Bladder microvascular endothelial cell (primary cell): ENCODE measurements at places on chromosomes 3 and 15. TPM values are rescaled to one million over a fixed set of nuclear protein-coding genes. Genes with fewer than 3 reads are reported as not detected.

Gene EAF2
- total RNA-seq, result 1.1 and 1.5 TPM in 2 replicates

Gene GOLGA6A
- not detected in 2 replicates for total RNA-seq

Gene ILDR1
- not detected in 2 replicates for total RNA-seq

Gene TMEM40
- total RNA-seq, result under 0.01 TPM in 1 of 2 replicates, not detected in the other

Gene PRICKLE2
- 1.3 and 2.2 TPM in 2 replicates for total RNA-seq

Gene MAGEL2
- not detected in 2 replicates for total RNA-seq

Gene MCF2L2
- 0.57 and 1.8 TPM in 2 replicates for total RNA-seq

Gene PRRT3
- 0.49 and 0.63 TPM in 2 replicates for total RNA-seq

Gene CGNL1
- 1.9 and 23.0 TPM in 2 replicates for total RNA-seq

Gene ISLR
- total RNA-seq, result 0.06 and 0.32 TPM in 2 replicates

Gene EFCC1
- 1.5 and 3.3 TPM in 2 replicates for total RNA-seq

Gene CCDC39
- total RNA-seq, result 0.06 TPM in 1 of 2 replicates, not detected in the other

Gene TRAT1
- not detected in 2 replicates for total RNA-seq

Gene STAB1
- 173 and 482 TPM in 2 replicates for total RNA-seq

Gene MAP6D1
- total RNA-seq, result 0.97 and 1.2 TPM in 2 replicates

Gene EXD1
- not detected in 2 replicates for total RNA-seq

Gene CYP19A1
- total RNA-seq, result not detected in 2 replicates

Gene CAMK1
- total RNA-seq, result 32.8 and 33.2 TPM in 2 replicates

Gene CCDC9B
- 10.8 and 36.9 TPM in 2 replicates for total RNA-seq

Gene CLDN18
- not detected in 2 replicates for total RNA-seq

Gene SERINC4
- total RNA-seq, result not detected in 2 replicates

Gene CD86
- not detected in 2 replicates for total RNA-seq

Gene PSTPIP1
- 0.13 TPM in 1 of 2 replicates, not detected in the other for total RNA-seq

Gene CBLB
- 7.3 and 32.1 TPM in 2 replicates for total RNA-seq

Gene TGM4
- 0.06 TPM in 1 of 2 replicates, not detected in the other for total RNA-seq

Gene CLDN16
- total RNA-seq, result 0.06 TPM in 1 of 2 replicates, not detected in the other

Gene GOLGA8T
- 0.13 TPM in 1 of 2 replicates, not detected in the other for total RNA-seq

Gene OR5H14
- not detected in 2 replicates for total RNA-seq
